ENCODE measurements at places on chromosomes 6 and 20. TPM values are rescaled to one million over a fixed set of nuclear protein-coding genes. Genes with fewer than 3 reads are reported as not detected.

The CFAP61 gene
- total RNA-seq, result 2.1 TPM

The TBC1D20 gene
- total RNA-seq, result 40.1 TPM

The SLC17A3 gene
- not detected for total RNA-seq

The PPP1R16B gene
- not detected for total RNA-seq

The C6orf163 gene
- total RNA-seq, result 0.10 TPM

The RPS6KA2 gene
- 14.9 TPM for total RNA-seq
